Subcutaneous adipose tissue (tissue), 4 donors: ENCODE measurements at places on chromosomes 1 and 21. TPM values are rescaled to one million over a fixed set of nuclear protein-coding genes. Genes with fewer than 3 reads are reported as not detected.

The RXFP4 gene
- not detected for total RNA-seq

The GPR37L1 gene
- total RNA-seq, result not detected

The FCGR1A gene
- 3.7 TPM for total RNA-seq

The SHISA4 gene
- 13.9 TPM for total RNA-seq

The BMP8A gene
- not detected for total RNA-seq

The PGLYRP3 gene
- not detected for total RNA-seq

The ZNF669 gene
- 4.9 TPM for total RNA-seq

The S100A3 gene
- total RNA-seq, result 2.8 TPM

The C1orf141 gene
- 0.34 TPM for total RNA-seq

The CFHR3 gene
- not detected for total RNA-seq

The ABCG1 gene
- 15.0 TPM for total RNA-seq

The TFB2M gene
- 7.3 TPM for total RNA-seq

The ETNK2 gene
- 22.6 TPM for total RNA-seq

The GPR25 gene
- not detected for total RNA-seq

The TMEM200B gene
- total RNA-seq, result 32.1 TPM

The DIO1 gene
- not detected for total RNA-seq

The TTLL7 gene
- 7.5 TPM for total RNA-seq

The PLEKHN1 gene
- not detected for total RNA-seq
